ENCODE measurements at places on chromosomes 12 and 14.
A peak's percentile ranks its signal among the peaks of the same experiment; 100 is the strongest.

DNA sequence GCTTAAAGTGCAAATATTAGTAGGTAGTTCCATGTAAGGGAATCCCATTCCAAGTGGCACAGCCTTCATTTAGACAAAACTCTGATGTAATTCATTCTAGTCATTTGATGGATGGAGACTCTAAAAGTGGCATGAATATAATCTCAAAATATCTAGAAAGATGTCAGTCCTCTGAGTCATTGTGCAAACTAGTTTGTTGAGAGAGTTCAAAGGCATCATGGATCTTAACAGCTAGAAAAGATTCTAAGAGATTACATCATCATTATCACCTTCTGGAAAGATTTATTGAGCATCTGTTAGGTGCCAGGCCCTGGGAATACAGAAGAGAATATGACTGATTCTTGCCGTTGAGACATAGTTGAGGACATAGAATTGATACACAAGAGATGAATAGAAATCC lies 30.7 kb downstream of the CRADD start:
- DNase-seq, result no peak

DNA sequence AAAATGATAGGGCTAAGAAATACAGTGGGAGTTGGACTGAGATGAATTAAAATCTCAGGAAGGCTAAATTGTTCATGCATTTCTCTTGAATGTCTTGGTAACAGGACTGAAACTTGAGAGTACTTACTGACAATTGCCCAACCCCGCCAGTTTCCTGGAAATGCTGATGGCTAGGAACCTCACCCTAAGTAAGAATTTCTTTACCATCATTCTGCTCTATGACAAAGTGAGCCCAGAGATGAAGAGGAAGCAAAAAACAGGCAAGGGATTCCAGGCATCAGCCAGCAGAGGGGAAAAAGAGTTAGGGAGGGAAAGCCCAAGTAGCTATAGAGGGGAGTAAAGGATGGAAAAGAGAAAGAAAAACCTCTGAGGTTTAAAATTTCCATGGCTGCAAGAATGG lies 397.7 kb downstream of the MDGA2 start:
- DNase-seq, result no peak

GRCh38 chr12:59298296-59298695 lies 297.5 kb upstream of the SLC16A7 start:
- DNase-seq, result no peak

- DNase-seq, result peak; percentile 29
Measured at GRCh38 chr12:31518680-31519227, 72.2 kb downstream of the DENND5B start.

GRCh38 chr14:51269634-51270033 lies 29.6 kb downstream of the TMX1 start:
- DNase-seq, result no peak

GRCh38 chr14:55130196-55130550 lies 1.1 kb downstream of the LGALS3 start:
- DNase-seq, result no peak

DNA sequence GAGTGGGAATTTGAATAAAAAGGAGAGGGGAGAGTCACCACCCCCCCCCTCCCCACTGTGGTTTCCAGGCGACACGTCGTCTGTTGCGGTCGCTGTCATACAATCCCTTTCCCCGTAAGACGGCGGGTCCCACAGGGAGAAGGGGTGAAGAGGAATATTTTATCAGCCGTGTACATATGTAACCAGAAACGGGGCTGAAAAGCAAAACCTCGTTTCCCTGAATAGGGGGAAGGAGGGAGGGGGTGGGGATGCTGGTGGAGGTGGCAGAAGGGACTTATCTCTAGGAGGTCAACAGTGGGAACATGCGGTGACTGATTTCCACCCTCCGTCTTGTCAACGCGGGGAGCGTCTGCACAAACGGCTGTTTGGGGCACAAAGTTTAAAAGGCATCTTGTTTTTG lies 171.4 kb downstream of the RBM19 start:
- DNase-seq, result no peak

GRCh38 chr12:109461049-109461845 lies 15.9 kb downstream of the KCTD10 start:
- DNase-seq, result no peak

GRCh38 chr14:58884442-58884841 lies 246.7 kb downstream of the DACT1 start:
- no peak for DNase-seq

DNA sequence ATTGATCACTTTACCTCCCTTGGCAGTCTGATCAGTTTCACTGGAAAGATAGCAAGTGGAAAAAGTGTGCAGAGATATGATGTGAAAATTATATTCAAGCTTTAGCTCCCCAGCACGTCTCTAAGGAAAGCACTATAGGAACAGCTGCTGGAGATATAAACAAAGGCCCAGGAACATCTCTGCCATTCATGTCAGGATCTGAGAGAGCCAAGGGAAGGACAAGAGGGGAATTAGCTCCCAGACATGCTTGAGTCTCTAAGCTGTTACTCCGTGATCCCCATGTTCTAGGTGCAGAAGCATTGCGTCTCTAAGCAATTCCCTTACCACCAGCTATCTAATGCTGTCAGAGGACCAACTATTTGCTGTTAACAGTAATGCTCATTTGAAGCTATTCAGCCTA lies 700.2 kb downstream of the DIO2 start:
- no peak for DNase-seq

- DNase-seq, result no peak
Measured at GRCh38 chr14:105476097-105476830, 1.6 kb downstream of the CRIP2 start.

DNA sequence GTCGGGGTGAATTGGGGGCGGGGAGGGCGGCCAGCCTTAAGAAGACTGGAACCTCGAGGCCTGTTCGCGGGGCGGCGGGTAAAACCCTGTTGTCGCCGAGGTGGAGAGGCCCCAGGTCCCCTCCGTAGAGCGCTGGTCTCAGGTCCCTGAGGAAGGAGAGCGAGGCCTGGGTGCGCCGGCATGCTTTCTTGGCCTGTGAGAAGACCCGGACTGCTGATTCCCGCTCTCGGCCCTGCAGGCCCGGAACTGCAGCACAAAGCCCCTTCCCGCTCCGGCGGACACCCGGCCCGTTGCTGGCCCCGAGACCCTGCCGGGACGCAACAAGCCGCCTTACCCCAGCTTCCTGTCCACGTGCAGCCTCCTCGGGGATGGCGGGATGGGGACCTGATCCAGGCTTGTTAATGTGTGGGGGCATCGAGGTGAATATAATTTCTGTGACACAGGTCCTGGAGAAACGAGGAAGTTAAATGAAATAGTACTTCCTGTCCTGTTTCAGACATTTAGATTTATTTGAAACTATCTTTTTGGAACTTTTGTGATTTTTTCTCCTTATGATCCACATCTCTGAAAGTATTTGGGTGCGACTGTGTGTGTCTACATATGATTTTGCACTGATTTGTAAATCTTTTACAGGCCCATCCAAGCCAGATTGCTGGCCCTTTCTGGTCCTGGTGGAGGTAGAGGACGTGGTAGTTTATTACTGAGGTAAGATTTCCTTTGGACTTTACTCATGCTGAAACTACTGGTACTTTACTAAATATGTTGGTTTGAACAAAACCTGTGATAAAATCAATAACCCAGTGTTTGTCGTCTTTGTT lies 600 bp downstream of the PNN start:
- no peak for DNase-seq

- no peak for DNase-seq
Measured at GRCh38 chr12:92145481-92145730, 240 bp downstream of the BTG1 start.

- no peak for DNase-seq
Measured at GRCh38 chr14:65281991-65282895, 130.3 kb upstream of the FUT8 start.

DNA sequence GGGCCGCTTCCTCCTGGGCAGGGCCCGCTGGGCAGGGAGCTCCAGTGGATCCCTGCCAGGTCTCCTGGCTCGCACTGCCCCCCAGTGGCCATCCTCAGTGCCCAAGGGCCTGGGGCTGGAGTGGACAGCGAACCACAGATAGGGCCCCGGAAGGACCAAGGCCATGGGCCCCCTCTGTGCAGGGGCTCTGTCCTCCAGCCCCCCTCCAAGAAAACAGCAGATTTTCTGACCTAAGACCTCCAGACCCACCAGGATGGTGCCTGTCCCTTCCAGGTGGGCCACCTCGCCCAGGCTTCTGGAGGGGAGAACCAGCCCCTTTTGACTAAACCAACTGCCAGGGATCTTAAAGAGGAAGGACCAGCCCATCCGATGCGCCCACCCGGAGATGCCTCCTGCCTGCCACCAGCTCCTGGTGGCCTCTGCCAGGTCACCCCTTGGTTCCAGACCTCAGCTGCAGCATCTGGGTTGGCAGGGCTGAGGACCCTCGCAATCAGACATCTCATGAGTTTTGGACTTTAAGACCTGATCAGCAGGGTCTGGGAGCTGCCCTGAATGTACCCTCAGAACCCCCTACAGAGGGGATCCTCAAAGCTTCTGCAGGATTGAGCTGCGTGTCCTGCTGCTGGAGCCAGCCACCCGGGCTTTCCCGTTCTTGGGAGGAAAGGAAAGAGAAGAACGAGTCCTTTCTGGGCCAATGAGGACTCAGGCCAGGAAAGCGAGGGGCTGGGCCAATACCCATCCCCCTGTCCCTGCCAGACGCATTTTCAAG lies 325.8 kb upstream of the DIO3 start:
- no peak for DNase-seq

DNA sequence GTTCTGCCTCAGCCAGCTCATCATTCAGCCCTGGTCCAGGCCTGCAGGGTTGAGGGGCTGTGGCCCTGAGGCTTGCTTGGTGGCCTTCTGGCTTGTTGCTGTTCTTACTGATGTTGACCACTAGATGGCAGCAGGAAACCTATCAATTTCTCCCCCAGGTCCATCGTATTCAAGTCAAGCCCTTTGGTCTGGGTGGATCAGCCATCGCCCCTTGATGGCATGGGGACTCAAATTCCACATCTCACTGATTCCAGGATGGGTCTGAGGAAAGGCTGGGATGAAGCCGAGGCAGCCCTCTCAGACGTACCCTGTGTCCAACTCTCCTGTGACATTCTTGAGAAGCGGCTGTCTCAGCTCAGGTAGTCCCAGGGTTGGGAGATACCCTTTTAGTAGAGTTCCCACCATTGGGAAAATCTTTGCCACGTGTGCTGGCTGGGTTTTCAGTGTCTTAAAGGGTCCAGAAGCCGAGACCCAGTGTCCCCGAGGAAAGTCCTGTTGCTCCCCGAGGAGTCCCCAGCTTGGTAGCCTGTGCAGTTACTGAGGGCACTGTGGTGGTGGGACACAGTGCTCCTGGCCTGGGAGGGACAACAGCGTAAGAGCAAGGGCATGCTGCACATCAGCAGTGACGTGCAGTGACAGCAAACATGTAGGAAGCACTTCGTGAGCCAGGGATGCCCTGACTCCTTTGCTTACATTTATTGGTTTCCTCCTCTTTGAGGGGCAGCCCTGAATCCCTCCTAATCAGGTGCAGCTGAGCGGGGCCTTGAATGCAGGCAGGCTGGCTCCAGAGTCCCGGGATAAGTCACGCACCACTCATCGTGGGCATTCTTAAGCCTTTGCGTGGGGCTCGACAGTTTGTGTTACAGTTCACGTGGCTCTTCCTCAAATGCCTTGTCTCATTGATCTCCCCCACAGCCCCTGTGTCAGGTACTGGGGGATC lies 58.6 kb downstream of the TSPAN9 start:
- peak; percentile 78 for DNase-seq
